Muscle of leg (tissue), 16 donors: ENCODE measurements at places on chromosomes 1 and 21. TPM values are rescaled to one million over a fixed set of nuclear protein-coding genes. Genes with fewer than 3 reads are reported as not detected.

AGMAT gene
- 4.3 TPM for total RNA-seq

C1orf74 gene
- total RNA-seq = 2.5 TPM

DNA sequence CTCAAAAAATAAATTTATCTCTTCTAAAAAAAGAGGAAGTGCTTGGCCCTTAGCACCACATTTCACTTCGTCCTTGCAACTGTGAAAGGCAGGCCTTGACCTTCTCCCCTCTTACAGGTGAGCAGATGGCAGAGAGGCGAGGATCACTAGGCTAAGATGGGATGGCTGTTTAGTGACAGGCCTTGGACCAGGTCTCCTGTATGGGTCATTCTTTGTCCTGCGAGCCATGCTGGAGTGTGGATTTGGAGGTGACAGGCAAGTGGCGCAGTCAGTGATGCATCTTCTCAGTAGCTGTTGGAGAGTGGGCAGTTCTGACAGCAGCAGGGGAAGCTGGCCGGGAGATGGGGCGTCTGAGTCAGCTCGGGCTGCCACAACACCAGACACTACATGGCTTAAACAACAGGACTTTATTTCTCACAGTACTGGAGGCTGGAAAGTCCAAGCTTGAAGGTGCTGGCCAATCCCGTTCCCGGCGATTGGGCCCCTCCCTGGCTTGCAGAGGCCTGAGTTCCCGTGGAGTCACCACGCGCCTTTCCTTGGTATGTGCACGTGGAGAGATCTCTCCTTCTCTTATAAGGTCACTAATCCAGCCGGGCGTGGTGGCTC is 16.5 kb downstream of the SLC27A3 start:
- no peaks in the 10 kb centered on the region for H3K36me3 ChIP-seq
- peak overlapping the region; percentile 98 for H3K27ac ChIP-seq
- peaks cover 39% of the 10 kb centered on the region for H3K4me1 ChIP-seq
- no peak overlapping the region for H3K4me3 ChIP-seq

DNA sequence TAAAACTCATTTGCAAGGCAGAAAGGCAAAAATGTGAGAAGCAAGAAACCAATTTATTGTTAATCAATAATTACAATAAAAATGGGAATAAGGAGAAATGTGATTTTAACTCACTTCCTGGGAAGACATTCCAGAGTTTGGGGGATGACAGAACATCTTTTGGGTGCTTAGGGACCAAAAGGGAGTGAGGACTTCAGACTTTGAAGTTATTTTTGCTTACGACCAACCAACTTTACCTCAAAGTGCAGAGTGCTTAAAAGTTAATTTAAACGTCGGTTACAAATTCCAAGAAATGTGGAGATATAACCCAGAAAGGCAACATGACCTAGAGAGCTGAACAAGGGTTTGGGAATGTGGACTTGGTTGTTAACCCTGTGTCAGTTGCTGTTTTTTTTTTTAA is 234.5 kb upstream of the C1orf105 start:
- H3K27me3 ChIP-seq = no peaks in the 10 kb centered on the region
- H3K4me1 ChIP-seq = peaks cover 9% of the 10 kb centered on the region
- H3K4me3 ChIP-seq = no peak overlapping the region
- peak overlapping the region; percentile 90 for H3K27ac ChIP-seq
- H3K36me3 ChIP-seq = no peaks in the 10 kb centered on the region

DNA sequence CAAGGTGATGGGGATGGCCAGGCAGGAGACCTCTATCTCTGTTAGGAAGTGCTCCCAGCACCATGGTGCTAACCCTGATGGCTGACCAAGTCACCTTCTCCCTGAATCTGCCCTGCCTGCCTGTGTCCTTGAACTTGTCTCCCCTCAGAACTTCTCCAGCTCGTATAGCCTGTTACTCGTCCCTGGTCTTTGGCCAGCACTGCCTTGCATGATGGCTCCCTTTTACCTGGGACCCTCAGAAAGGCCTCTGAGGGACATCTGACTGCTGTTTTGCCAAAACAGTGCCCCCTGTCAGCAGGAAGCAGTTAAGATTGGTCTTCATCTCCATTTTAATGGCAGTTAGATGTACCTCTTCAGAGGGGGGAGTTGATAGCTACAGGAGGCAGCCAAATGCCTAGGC is 148.3 kb downstream of the RHOU start:
- no peaks in the 10 kb centered on the region for H3K36me3 ChIP-seq
- no peaks in the 10 kb centered on the region for H3K4me1 ChIP-seq
- no peak for DNase-seq
- no peak overlapping the region for H3K4me3 ChIP-seq
- H3K27ac ChIP-seq = no peak overlapping the region
- peaks cover 2% of the 10 kb centered on the region for H3K27me3 ChIP-seq

SMIM11 gene
- 5.5 TPM for total RNA-seq

CHRM3 gene
- total RNA-seq = 2.5 TPM

S100A7A gene
- total RNA-seq = not detected

- H3K27ac ChIP-seq = no peak overlapping the region
- no peaks in the 10 kb centered on the region for H3K36me3 ChIP-seq
- no peak for DNase-seq
- H3K4me1 ChIP-seq = no peaks in the 10 kb centered on the region
- no peak overlapping the region for H3K4me3 ChIP-seq
- no peaks in the 10 kb centered on the region for H3K27me3 ChIP-seq
Measured at GRCh38 chr1:180424848-180425457, 77.4 kb downstream of the ACBD6 start.

OR2L8 gene
- total RNA-seq = not detected

MGST3 gene
- 194 TPM for total RNA-seq
